ENCODE measurements at places on chromosomes 3 and 15.

- no peak for DNase-seq
Observed at GRCh38 chr15:101795455-101795854, 7.9 kb upstream of the OR4F6 start.

GRCh38 chr15:90228960-90229359 lies 4.8 kb downstream of the CIB1 start:
- no peak for DNase-seq

DNA sequence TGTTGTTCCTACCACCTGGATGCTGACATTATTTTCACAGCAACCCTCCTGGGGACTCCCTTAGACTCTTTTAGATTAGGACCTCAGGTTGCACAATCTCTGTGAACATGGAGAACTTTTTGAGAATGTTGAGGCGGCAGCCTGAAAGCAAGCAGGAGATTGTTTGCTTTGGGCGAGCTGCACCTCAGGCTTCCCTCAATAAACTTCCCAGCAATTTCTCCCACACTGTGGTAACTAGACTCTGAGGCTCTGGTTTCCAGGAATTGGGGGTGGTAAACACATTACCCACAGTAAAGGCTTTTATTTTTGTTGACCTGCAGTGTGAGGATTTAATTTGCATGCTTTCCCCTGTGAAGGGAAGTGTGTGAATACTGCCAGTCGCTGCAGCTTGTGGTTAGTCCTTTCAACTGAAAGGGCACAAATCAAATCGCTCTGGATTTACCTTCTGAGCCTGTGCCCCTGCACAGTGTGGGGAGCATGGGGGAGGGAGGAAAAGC lies 35.2 kb upstream of the SIAH2 start:
- no peak for DNase-seq

DNA sequence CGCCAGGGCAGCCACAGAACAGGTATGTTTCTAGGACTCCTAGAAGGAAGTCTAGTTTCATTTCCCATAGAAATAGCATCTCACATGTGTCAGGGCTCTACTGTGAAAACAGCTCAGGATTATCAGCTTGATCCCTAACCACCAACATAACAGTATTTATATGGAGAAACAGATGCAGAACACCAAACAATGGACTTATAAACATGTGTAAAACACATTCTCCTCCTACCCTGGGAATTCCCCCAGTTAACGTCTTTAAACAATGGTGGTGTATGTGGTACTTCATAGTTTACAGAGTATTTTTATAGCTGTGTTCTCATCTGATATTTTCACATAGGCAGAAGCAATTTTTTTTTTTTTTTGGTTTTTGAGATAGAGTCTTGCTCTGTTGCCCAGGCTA lies 9.7 kb downstream of the TNFSF10 start:
- DNase-seq, result no peak
